ENCODE measurements at places on chromosomes 12 and 14.

DNA sequence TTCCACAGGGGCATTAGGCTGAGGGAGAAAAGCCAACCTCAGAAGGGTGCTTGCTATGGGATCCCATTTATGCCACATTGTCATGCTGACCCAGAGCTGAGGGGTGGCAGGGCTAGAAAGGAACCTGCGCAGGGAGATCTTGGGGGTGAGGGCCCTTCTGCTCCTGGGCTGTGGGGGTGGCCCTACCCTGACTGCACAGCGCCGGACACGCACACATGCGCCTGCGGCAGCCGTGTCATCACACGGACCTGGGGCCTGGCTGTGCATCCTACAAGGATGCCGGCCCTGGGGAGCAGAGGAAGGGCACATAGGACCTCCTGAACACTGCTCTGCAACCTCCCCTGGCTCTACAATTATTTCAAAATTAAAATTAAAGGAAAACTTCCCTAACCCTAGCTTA is 6.9 kb downstream of the CDCA4 start:
- no peak for DNase-seq

DNA sequence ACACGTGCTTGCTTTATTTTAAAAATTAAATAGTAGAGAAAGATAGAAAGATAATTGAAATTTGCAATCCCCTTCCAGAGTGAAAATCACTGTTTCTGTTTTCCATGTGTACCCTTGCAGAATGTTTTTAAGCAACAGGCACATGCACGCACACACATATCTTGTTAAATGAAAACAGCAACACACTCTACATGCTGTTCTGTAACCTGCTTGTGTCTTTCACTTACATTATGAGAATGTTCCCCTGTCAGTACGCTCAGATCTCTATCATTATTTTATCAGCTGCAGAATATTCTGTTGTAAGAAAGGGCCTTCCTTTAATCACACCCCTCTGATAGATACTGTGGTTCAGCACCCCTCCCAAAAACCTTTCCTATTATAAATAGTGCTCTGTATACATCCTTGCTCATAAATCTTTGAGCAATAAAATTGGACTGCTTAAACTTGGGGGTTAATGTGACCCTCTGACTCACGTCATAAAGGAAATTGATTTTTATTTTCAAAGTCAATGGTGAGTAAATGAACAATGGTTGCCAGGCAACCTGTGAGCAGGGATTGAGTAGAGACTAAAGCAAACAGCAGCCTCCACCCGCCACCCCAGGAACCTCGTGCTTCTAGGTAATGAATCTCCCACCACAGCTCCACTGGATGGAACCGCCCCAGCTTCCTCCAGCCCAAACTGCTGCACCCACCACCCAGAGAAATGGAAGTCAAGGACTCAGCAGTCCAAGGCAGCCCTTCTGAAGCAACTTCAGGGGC is 31.9 kb upstream of the CHGA start:
- no peak for DNase-seq

DNA sequence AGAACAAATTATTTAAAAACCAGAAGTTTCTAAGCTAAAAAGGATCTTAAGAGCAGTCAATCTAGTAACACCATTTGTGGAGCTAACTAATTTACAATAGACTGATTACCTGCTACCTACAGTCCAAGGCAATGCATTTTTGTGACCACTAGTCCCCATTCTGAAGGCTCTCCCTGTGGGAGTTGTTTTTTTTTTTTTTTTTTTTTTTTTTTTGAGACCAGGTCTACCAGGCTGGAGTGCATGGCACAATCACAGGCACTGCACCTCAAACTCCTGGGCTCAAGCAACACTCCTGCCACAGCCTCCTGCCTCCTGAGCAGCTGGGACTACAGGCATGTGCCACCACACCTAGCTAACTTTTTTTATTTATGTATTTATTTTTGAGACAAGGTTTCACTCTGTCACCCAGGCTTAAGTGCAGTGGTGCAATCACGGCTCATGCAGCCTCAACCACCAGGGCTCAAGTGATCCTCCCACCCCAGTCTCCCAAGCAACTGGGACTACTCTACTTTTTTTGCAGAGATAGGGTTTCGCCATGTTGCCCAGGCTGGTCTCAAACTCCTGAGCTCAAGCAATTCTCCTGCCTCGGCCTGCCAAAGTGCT is 3.9 kb downstream of the GNPTAB start:
- no peak for DNase-seq

GRCh38 chr14:75979071-75979571 is 2.7 kb downstream of the TGFB3 start:
- DNase-seq, result no peak

GRCh38 chr12:87678453-87678852 is 350.7 kb downstream of the C12orf50 start:
- DNase-seq, result no peak

- peak; percentile 75 for DNase-seq
Measured at GRCh38 chr14:91228112-91229004, 16.1 kb downstream of the GPR68 start.

DNA sequence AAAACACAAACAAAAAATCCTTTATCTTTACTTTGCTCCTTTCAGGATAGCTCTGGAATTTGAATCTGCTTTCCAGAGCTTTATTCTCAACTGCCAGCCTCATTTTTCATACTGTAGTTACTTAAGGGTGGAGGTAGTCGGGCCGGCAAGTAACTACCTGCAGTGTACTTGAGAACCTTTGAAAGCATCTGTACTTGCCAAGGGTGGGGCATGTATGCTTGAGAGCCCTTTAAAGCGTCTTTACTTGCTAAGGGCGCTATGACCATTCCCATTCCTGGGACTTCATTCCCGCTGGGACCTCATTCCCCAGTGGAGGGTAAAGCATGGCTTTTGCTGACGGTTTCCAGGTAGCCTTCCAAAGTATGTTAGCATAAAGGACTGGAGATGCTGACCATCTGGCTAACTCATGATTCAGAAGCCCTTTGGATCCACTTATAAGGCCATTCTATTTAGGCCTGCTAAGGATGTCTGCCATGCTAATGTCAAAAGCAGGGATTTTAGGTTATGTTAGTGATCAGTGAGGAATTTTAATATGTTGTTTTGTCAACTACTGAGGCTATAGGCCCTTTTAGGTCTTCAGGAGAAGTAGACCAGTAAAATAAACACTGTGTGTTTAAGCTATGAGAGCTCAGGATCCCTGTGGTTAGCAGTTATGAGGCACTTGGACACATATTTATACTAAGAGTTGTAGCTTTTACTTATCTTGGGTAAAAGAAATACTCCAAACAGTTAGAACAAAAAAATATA is 74.9 kb downstream of the CRADD start:
- DNase-seq, result no peak

Measured in stimulated activated CD4-positive, alpha-beta T cell treated with anti-CD3 and anti-CD28 coated beads, Interleukin-2, amount 100 ng/mL, for 4 hours (primary cell).